ENCODE measurements at places on chromosomes 5 and 9. TPM values are rescaled to one million over a fixed set of nuclear protein-coding genes. Genes with fewer than 3 reads are reported as not detected.

Gene NR6A1
- polyA plus RNA-seq, result 1.6 TPM

Gene CKMT2
- 9.0 TPM for polyA plus RNA-seq

Gene PGM5
- 34.3 TPM for polyA plus RNA-seq

Gene SVEP1
- 6.6 TPM for polyA plus RNA-seq

Gene IFNA13
- not detected for polyA plus RNA-seq

Gene CD14
- 8.4 TPM for polyA plus RNA-seq

Gene SLC4A9
- polyA plus RNA-seq, result 36.4 TPM

Gene PCDHB4
- polyA plus RNA-seq, result 0.97 TPM

Gene SPEF2
- 73.7 TPM for polyA plus RNA-seq

Gene LCN15
- polyA plus RNA-seq, result 0.21 TPM

Gene PCDHB14
- 10.2 TPM for polyA plus RNA-seq

Gene TLX3
- not detected for polyA plus RNA-seq

Gene FYB1
- polyA plus RNA-seq, result 4.1 TPM

Gene BHMT2
- 35.1 TPM for polyA plus RNA-seq

Gene PDZD2
- 18.9 TPM for polyA plus RNA-seq

Gene SYNPO
- polyA plus RNA-seq, result 111 TPM

Gene GLRA1
- polyA plus RNA-seq, result not detected

Gene GAPVD1
- 35.6 TPM for polyA plus RNA-seq

Gene FST
- polyA plus RNA-seq, result 12.1 TPM

Gene ELOVL7
- polyA plus RNA-seq, result 16.1 TPM

Gene PCDHGA11
- polyA plus RNA-seq, result 3.8 TPM
